CD4-positive, alpha-beta memory T cell (primary cell): ENCODE measurements at places on chromosomes 6 and 20. TPM values are rescaled to one million over a fixed set of nuclear protein-coding genes. Genes with fewer than 3 reads are reported as not detected.
A peak's percentile ranks its signal among the peaks of the same experiment; 100 is the strongest.

DNA sequence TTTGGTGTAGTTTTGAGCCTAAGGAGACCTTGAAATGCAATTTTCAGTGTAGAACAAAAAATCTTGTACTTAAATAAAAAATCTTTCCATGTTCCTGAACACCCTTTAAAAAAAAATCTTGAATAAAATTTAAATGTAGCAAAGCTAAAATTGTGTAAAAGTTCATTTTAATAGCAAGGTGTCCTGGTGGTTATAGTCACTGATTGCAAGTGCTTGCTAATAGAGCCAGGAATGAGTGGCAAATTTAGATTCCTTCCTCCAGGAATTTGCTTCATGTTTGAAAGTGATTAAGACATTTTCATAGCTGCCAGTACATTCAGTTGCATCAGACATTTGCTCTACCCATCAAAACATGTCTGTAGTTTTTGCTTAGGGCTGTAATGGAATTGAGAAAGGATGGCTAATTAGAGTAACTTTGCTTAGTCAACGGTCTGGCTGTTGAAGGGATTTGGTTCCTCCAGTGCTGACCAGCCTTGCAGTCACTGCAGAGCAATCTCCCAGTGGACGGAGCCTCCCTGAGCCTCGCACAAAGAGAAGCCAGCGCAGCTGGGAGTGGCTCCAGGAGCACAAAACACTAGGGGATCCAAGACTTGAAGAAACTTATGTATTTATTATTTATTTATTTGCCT, 36.5 kb downstream of the AKAP12 start:
- DNase-seq = no peak

GRCh38 chr6:140985679-140986275, 1146.9 kb upstream of the GJE1 start:
- no peak for DNase-seq

GRCh38 chr6:144566868-144567615, 281.9 kb downstream of the UTRN start:
- peak; percentile 10 for DNase-seq

- DNase-seq = no peak
Observed at GRCh38 chr20:63392465-63393365, 31.6 kb upstream of the CHRNA4 start.

DNA sequence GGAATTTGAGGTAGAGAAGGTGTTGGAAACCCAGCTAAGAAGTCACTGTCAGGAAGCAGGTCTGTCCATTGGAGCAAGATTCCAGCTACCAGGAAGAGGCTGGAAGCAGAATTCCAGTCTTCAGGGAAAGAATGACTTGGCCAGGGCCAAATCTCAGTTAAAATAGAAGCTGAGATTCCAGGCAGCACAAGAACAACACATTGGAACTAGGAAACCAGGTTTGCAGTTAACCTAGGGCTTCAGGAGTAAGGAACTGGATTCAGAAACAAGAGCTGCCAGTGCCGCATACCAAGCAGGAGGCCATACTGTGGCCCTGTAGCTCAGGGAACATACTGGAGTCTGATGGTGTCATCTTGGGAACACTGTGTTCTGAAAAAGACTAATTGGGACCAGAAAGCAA, 73.7 kb upstream of the FUCA2 start:
- no peak for DNase-seq

- no peak for DNase-seq
Observed at GRCh38 chr6:125550892-125551291, 198.5 kb upstream of the HEY2 start.

DNA sequence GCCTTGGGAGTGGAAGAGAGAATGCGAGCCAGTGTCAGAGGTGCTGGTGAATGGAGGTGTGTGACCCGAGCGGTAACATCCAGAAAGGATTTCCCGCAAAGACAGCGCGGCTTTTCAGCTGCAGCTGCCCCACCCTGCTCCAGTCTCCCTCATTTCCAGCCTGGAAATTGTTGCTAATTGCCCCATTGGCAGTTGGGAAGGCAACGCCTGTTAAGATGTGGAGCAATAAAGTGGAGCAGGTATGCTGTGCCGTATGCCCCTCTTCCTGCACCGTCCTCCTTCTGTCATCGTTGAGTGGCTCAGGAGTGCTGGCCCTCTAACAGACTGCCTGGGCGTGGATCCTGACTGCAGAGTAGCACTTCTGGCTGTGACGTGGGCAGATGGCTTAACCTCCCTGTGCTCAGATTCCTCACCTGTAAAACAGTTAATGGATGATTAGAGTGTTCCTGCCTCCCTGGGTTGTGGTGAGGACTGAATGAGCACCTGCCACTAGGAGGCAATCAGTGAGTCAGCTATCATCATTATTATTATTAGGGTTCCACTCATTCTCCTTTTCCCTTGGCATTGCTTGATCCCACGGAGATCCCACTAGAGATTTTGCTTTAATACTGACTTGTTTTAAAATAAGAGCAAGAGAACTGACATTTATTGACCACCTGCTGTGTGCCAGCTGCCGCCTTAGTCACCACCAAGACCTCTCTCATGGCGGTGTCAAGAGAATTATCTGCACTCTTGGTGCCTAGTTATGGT, 11.7 kb downstream of the ARFGEF2 start:
- no peak for DNase-seq

GRCh38 chr6:165854061-165854862, 191.2 kb upstream of the PDE10A start:
- DNase-seq = no peak

DNA sequence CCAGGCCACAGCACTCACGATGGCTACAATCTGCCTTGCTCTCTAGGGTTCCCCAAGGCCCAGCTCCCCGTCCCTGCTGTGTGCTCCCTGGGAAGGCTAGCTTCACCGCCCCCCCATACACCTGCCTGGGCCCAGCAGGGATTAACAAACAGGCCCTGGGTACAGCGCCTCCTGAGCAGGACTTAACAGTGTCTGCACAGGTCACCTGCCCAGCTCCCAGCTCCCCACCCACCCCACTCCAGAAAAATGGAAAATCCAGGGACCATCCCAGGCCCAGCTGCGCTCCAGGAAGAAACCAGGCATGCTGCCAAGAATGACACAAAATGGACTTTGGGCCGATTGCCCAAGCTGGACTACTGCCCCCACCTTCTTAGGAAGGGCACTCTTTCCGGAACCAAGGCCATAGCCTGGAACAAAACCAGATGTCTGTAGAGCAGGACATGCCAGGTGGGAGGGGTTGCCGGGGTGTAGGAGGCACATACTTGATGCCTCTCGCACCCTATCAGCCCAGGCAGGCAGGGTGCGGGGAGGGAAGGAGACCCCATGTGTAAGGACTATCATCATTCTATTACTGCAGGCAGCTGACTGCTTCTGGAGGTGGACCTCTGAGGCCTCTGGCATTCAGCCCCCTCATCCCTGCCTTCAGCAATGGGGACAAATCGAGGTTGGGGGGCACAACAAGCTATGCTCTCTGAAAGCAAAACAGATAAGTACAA, 104.9 kb downstream of the SNX5 start:
- no peak for DNase-seq

GRCh38 chr6:133130863-133131262, 110.3 kb upstream of the EYA4 start:
- DNase-seq = no peak

LINC00237 gene
- not detected for total RNA-seq

KHDC1 gene
- 1.7 TPM for total RNA-seq
